ENCODE measurements at places on chromosomes 2 and 18.

DNA sequence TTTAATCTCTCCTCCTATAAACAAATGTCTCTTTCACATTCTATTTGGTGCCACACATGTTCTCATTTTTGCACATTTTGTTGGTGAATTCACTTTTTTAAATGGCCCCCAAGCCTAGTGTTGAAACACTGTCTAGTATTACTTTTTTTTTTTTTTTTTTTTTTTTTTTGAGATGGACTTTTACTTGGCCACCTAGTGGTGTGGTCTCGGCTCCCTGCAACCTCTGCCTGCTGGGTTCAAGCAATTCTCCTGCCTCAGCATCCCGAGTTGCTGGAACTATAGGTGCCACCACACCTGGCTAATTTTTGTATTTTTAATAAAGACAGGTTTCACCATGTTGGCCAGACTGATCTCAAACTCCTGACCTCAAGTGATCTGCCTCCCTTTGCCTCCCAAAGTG is 273.8 kb upstream of the SLC14A2 start:
- no peak for DNase-seq

- DNase-seq, result no peak
These were observed 15.9 kb downstream of the FBXO41 start for GRCh38 chr2:73268366-73268829.

- no peak for DNase-seq
These were observed 63.1 kb downstream of the CXCR4 start for GRCh38 chr2:136054856-136055255.

GRCh38 chr2:28707592-28707991 is 44.0 kb upstream of the PPP1CB start:
- no peak for DNase-seq

GRCh38 chr2:133489146-133489545 is 79.1 kb downstream of the NCKAP5 start:
- DNase-seq, result no peak

GRCh38 chr2:187890690-187891089 is 336.5 kb upstream of the TFPI start:
- DNase-seq, result no peak

DNA sequence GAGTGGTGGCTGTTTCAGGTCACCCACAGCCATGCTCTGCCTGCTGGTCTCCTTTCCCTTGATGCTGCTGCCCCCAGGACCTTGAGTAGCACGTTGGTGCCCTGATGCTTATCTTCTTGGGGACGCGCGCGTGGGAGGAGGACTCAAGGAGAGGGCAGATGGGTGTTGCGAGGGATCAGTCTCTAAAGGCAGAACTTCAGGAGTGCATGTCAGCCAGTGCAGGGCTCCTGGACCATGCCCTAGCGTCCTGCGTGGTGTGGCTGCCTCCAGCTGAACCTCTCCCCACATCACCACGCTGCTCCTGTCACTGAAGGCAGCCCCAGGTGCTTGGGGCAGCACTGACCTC is 62.5 kb upstream of the GLI2 start:
- no peak for DNase-seq

DNA sequence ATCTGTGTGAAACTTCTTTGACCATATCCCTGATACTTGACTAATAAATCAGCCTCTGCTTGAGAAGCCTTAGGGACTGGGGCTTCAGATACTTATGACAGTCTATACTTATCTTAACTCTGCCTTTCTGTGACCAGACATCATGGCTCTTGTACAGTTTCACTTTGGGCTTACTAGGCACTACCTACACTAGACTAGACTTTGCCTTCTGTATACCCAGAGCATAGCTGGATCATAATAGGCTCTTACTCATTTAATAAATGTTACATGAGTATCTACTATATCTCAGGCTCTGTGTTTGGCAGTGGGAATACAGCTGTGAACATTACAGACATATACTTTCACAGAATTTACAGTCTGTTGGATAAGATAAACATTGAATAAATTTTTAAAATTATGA is 9.0 kb downstream of the UGP2 start:
- DNase-seq, result no peak
